ENCODE measurements at places on chromosomes 5 and 9.

DNA sequence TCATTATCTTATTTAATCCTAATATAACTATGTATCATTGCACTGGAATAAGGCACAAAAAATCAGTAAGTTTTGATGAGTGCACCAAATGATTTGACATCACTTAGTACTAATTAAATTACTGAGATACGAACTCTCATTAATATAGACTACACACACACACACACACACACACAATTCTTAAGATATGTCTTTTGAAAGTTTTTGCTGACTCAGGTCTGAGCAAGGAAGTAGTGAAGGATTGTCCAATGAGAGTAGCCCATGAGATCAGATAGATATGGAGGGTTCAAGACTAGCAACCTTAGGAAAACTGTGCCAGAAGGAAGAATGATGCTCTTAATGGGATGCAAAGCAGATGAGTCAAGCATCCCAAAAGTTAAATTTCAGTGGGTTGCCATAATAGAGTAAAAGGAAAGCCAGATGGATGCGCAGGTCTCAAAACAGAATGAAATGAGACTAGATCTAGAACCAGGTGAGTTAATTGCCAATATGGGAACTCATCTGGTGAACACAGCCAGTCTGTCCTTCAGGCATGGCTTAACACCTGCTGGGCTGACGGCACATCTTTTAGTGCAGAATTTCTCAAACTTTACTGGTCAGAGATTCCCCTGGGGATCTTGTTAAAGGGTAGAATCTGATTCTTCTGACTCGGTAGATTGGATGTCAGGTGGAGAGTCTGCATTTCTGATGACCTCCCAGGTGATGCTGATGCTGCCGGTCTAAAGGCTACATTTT is 197.0 kb upstream of the NR4A3 start:
- DNase-seq: no peak

DNA sequence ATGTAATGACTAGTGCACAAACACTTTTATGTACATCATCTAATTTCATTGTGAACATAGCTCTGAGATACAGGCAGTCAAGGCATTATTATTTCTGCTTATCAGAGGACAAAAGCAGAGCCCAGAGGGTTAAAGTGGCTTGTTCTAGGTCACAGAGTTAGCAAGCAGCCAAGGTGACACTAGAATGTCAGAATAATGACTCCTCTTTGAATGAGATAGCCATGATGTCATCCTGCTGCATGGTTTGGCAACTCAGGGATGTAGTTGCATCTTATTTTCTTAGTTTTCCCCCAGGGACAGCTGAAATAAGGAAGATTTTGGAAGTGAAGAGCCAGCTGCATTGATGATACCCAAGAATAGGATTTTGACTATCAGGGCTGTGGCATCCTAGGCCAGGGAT is 54.4 kb downstream of the KCNV2 start:
- DNase-seq: no peak

GRCh38 chr5:88235828-88236227 is 32.8 kb downstream of the TMEM161B start:
- no peak for DNase-seq

DNA sequence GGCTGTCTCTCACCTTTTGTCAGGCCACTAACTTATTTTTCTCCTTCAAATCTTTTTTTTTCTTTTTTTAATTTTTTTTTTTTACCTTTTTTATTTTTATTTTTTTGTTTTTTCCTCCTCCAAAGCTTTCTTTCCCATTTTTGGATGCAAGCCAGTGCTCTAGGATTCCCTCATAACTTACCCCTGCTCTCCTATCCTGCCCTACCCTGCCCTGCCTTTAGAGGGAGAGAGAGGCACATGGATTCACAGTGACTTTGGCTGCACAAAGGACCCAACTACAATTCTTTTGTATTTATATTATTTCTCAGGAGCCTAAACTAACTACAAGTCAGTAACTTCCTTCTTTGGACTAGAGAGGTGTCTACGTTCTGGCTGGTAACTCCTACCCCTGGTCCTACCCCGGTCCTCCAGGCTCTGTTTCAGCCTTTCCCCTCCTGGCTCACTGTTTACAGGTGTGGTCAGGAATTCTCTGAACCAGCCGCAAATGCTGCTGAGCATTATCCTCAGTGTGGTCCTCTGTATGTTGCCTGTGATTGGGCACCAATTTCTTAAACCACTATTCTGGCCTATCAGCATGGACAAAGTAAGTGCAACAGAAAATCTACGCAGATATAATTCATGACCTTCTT is 8.4 kb upstream of the RUSC2 start:
- DNase-seq: peak; percentile 39

DNA sequence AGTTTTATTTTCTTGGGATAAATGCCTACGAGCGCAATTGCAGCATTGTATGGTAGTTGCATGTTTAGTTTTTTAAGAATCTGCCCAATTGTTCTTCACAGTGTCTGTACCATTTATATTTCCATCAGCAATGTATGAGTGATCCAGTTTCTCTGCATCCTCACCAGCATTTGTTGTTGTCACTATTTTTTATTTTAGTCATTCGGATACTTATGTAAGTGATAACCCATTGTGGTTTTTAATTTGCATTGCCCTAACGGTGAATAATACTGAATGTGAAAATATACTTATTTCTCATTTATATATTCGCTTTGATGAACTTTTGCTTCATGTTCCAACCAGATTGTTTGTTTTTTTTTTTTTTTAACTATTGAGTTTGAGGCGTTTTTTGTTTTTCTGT is 33.7 kb upstream of the PWWP2A start:
- DNase-seq: no peak

- no peak for DNase-seq
Measured at GRCh38 chr5:56413546-56413945, 180.4 kb upstream of the ANKRD55 start.

- DNase-seq: no peak
Measured at GRCh38 chr5:2756211-2757152, 5.0 kb upstream of the IRX2 start.

- DNase-seq: no peak
Measured at GRCh38 chr5:143693651-143694252, 118.2 kb upstream of the HMHB1 start.

DNA sequence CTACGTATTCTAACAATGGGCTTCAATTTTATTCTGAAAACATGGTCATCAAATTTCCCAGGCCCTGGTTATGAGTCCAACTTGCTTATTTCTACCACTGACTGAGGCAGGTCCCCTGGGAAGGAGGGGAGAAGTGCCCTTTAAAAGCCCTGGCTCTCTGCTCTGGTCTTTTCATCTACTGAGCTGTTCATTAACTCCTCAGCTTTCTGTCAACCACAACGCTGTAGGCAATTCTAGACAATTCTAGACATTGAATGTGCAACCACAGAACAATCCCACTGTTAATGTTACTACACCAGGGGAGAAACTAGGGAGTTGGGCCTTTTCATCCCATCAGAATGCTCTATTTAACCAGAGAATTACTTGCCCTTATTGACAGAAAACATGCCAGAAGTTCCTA is 10.0 kb downstream of the MOCS2 start:
- no peak for DNase-seq

DNA sequence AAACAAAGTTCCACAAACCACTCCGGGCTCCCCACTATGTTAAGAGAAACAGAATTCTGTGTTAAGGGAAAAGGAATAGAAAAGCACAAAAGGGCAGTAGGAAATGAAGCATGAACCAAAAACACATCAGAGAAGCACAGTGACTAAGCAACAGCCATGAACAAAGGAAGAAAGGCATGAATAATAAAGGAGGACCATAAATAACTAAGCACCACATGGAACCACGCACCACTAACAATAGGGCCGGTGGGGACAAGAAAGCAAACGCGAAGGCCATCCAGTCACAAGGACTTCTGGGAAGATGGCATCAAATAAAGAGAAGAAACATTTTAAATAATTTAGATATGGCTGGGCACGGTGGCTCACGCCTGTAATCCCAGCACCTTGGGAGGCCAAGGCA is 18.0 kb downstream of the PRUNE2 start:
- DNase-seq: no peak

GRCh38 chr5:34627794-34628193 is 28.3 kb upstream of the RAI14 start:
- no peak for DNase-seq

DNA sequence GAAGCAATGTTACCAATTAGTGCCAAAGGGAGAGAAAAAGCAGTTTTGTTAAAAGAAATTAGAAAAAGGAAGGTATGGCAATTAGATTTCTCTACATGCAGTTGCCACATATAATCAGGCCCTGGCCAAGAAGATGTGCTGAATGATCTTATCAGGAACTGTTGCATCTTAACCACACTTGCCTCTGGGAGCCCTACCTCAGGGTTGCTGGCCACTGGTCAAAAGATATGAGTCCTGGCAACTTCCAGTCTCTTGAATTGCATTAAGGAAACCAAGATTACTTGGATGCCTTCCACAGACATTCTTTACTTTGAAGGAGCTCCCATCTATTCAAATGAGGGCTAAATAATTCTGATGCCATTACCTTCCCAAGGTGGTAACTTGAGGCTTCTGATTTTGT is 60.4 kb downstream of the TNC start:
- DNase-seq: peak; percentile 49

DNA sequence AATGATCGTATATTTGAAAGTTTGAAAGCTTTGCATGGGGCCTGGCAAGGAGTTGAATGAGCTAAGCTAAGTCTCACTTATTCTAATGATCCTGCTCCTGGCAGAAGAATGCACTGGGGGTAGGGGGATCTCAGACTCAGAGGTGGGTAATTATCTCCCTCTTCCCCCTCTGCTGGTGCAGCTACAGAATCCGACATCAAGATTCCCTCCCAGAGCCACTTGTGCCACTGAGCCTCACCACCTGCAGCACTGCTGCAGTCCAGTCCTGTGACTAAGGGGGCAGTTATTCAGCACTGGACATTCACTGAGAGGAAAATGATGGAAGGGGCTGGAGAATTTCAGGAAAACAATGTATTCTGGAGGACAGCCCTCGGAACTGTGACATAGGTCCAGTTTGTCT is 205.8 kb downstream of the DEPDC1B start:
- no peak for DNase-seq

DNA sequence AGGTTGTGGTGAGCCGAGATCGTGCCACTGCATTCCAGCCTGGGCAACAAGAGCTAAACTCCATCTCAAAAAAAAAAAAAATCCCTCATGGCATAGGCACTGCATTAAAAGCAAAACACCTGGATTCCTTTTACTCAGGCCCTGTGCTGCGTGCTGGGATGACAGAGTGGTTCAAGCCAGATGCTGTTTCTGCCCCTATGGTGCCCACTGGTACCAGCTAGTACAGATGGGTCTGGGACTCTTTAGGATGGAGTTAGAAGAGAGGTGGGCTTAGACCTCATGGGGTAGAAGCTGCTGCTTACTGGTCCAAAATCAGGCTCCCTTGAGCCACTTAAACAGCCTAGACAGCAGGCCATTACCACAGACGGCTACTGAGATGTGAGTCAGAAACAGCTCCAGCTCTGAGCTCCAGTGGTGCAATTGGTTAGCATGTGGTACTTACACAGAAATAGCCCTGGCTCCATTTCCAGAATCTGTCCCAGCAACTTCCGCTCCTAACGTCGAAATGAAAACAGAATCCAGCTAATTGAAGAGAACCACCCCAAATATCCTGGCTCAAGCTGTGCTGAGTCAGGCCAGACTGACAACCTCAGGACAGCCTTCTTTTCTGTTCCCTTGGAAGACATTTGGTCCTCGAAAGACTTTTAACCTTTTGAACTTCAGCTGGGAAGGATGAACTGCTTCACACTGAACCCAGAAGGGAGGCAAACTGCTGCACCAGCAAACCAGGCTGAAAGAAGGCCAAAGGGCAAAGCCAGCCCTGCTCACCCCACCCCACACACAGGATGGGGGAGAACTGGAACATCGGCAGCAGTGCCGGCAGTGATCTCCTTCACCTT is 15.5 kb downstream of the C5orf15 start:
- DNase-seq: no peak

DNA sequence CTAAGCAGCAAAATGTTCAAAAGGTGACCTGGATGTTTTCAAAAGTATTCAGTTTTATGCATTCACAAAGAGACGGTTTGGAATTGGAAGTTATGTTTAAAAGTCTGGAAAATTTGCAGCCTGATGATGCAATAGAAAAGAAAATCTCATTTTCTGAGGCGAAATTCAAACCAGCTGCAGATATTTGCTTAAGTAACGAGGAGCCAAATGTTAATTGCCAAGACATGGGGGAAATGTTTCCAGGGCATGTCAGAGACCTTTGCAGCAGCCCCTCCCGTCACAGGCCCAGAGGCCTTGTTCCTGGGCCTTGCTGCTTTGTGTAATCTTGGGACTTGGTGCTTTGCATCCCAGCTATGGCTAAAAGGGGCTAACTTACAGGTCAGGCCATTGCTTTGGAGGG is 228.2 kb downstream of the MAN2A1 start:
- DNase-seq: no peak

DNA sequence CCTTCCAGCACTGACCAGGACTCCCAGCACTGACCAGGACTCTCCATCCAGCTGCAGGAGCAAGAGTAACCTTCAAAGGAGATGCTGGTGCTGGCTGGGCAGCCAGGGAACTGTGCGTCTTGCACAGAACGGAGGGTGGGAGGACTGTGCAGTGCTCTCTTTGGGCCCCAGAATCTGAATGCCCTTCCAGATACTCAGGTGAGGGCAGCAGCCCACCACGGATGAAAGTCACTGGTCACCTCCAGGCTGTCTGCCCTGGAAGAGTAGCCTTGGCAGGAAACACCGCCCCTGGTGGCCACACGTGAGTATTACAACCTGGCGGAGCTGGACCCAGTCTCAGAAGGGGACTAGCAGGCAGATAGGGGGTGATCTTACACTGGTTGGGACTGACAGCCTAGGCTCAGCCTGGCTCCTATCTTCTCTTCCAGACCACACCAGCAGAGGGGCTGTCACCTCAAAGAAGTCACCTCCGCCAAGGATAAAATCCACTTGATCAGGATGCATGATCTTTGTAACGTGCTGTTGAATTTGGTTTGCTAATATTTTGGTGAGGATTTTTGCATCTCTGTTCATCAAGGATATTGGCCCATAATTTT is 4.8 kb upstream of the SARDH start:
- peak; percentile 4 for DNase-seq

DNA sequence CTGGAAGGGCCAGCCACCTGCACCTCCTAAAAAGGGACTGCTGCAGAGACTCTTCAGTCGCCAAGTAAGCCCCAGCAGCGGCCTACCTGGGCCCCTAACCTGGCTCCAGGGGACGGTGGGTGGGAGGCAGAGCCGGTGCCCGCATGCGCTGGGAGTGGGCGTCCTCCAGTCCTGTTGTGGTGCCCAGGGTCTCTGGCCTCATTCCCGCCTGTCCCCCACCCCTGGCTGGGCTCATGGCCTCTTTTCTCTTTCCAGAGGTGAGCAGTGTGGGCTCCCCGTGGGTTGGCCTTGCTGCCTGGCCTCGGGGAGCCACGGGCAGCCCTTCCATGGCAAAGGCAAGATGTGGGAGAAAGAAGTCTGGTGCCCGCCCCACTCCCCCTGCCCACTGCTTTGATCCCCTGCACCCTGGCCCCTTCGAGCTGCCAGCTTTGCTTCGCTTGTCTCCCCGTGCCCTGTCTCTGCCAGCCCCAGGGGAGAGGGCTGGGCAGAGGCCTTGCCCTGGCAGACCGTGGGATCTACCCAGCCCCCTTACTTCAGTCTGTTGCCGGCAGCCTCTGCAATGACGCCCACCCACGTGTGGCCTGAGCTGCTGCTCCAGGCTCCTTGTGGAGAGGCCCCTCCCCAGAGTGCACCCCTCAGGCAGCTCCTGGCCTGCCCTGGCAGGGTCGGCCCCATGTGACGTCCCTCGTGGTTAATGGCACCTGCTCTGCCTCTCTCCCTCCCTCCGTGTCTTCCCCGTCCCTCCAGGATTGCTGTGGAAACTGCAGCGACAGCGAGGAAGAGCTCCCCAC is 5.4 kb upstream of the PRR7 start:
- no peak for DNase-seq
